ENCODE measurements at places on chromosomes 13 and 19.

DNA sequence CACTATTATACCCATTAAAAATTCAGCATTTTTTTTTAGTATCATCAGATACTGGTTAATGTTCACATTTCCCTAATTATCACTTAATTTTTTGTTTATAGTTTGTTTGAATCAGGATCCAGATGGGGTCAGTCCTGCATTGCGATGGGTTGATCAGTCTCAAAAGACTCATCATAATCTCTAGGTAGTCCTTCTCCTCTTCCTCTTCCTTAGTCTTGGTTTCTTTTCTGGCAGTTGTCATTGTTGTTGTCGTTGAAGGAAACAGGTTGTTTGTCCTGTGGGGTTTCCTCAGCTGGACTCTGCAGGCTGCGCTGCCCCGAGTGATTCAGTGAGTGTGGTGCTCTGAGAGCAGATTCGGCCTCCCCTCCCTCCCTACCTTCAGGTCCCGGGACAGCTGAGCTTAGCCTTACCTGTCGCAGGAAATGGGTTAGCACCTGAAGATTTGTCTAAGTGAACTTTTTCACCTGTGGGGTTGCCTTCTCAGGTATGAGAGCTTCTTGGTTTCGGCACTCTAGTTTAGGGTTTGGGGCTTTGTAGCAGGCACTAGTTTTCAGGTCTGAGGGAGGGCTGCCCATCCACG, 34.1 kb downstream of the NFIX start:
- no peak for DNase-seq

DNA sequence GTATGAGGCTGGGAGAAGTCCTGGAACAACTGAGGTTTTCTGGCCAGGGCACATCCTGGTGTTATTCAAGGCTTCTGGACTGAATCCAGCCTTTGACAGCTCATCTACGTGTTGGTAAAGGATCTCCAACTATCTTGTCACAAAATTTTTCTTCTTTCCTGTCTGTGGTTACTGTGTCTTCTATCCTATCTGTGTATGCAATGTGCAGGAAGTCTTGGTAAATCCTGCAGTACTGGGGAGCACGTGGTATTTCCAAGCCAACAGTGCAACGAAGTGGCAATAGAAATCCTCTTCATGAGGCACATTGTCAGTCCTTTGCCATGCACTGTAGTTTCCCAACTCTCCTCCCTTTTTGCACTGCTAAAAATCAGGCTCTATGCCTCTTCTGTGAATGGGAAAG, 86.7 kb downstream of the ZNF100 start:
- DNase-seq = no peak

DNA sequence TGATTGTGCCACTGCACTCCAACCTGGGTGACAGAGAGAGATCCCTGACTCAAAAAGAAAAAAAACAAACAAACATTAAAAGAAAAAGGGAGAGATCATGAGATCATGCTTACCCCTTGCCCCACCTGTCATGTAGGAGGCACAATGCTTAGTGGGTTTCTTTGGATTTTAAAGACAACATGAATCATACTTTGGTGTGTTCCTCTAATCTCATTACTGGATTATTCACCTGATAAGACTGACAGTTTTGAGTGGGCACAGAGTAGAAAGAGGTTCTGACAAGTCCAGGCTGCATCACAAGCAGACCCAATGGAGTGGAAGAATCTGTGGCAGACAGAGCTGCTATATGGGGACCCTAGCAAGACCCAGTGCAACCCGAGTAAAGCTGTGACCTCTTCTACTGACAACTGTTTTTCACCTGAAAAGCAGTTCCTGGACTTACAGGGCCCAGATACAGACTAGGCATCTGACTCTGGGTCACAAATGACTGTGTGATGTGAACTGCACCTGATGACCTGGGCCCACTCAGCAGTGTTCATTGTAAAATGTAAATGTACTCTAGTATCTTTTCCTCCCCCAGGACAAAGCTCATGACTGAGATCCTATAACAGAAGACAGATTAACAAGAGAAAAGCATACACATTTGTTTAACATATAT, 28.9 kb upstream of the USP12 start:
- DNase-seq = no peak

DNA sequence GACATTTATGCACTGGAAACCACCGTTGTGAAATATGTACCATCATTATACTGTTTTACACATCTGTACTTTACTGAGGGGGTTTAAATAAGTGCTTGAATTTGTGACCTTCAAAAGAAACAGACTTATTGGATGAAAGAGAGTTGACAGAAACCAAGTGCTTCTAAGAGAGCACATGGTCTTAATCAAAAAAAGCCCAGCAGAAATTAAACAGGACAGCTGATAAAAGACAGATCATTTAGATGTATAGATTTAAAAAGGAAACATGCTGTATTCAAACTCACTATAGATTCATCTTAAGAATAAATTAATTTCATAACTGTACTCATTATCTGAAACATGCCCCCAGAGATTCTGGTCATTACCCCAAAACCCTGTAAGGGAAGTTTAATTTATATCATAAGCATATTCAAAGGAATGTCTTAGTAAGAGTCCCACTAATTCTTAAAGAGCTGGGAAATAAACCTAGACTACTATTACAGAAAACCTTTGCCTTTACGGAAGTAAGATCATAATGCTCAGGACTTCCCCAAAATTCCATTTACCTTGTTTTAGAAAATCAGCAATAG, 421.8 kb downstream of the DCT start:
- no peak for DNase-seq

- DNase-seq = no peak
Measured at GRCh38 chr19:34180273-34180672, 8.0 kb downstream of the LSM14A start.

- no peak for DNase-seq
Measured at GRCh38 chr13:27044837-27045570, 126.6 kb downstream of the USP12 start.

DNA sequence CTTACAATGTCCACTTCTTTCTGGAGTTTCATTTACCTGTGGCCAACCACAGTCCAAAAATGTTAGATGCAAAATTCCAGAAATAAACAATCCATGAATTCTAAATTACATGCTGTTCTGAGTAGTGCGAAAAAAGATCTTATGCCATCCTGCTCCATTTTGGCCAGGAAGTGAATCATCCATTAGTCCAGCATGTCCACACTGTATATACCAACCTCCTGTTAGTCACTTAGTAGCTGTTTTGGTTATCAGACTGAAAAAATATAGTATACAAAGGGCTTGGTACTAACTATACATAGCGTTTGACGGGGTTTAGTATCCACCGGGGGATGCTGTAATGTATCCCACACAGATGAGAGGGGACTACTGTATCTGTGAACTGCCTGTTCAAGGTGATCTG, 618.0 kb upstream of the ARGLU1 start:
- no peak for DNase-seq

DNA sequence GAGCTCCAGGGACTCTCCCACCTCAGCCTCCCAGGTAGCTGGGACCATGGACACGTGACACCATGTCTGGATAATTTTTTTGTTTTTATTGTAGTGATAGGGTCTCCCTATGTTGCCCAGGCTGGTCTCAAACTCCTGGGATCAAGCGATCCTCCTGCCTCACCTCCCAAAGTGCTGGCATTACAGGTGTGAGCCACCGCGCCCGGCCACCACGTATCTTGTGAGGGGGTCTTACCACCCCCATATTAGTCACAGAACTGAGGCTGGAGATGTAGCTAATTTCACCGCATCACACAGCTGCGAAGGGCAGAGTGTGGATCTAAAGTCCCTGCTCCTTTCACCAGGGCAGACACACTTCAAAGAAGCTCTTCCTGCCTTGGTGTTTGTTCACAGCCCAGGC, 211.8 kb upstream of the SOX1 start:
- no peak for DNase-seq

DNA sequence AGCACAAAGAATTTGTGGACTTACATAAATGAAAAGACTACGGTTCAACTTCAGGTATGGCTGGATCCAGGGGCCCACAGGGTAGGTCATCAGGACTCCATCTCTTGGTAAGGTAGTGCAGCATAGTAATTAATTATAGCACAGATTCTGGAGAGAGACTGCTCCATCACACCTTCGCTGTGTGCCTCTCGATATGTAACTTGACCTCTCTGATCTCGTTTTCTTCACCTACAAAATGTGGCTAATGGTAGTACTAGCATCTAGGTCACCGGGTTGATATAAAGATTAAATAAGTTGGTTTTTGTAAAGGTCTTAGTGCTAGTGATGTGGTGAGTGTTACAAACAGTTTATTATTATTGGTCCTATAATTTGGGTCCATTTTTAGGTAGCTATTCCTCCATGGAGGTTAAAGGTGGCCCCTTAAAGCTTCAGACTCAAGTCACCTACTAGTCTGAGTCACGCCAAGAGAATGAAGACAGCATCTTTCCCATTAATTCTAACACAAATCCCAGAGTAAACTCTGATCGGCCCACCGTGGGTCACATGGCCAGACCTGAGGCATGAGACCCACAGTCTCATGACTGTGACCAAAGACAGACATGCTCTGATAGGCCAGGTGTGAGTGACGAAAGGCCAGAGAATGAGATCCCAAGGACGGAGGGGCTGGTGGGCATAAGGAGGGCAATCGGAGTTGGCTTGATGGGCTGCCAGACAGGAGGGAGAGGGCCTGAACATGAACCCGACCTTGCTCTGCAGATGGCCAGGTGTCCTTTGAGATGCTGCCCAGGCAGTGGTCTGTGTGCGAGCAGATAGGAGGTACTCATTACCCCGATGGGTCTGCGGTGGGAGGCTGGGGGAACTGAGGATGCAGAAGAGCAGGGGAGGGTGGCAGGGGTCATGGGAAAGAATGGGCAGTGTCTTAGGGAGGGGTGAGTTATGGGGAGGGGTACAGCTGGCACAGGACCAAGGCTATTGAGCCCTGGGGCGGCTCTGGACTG, 18.3 kb upstream of the PSMD8 start:
- DNase-seq = no peak

- peak; percentile 89 for DNase-seq
Measured at GRCh38 chr19:57947419-57948134, at the start of gene ZNF256. ZNF256 (minus strand) TSS chr19:57947706; CDS start chr19:57947474, 232 bp downstream.

DNA sequence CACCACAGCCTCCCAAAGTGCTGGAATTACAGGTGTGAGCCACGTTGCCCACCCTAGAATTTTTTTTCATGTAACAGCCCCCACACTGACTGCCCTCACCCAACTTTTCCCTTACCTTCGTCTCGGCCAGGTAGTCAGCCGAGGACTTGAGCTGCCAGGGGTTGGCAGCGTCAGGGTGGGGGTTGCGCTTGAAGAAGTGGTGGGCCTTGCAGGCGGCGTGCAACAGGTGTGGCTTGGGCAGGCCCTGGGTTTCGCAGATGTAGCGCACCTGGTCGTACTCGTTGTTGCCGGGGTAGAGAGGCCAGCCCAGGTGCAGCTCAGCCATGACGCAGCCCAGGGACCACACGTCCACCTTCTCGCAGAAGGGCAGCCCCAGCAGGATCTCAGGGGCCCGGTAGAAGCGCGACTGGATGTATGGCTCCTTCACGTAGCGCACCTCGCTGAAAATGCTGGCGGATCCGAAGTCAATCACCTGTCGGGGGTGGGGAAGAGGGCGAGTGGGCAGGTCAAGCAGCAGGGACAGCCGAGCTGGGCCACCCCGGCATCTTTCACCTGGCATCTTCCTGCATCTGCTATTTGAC, 6.2 kb downstream of the HIPK4 start:
- no peak for DNase-seq

GRCh38 chr19:51430221-51430620, 12.8 kb upstream of the SIGLEC10 start:
- DNase-seq = no peak

DNA sequence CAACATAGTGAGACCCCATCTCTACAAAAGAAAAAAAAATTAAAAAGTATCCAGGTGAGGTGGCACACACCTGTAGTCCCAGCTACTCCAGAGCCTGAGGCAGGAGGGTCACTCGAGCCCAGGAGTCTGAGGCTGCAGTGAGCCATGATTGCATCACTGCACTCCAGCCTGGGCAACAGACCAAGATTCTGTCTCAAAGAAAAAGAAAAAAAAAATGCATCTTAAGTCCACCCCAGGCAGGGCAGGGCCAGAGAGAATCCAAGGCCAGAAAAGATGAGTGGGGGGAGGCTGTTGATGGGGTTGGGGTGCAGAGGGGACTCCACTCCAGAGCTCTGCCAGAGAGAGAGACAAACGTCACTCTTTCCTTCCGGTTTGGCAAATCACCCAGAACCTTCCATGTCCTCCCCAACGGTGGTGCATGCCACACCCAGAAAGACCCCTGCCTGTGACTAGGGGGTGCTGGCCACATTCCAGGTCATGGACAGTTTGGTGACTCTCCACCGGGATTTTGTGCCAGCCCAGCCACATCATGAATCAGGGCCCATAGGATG, 431 bp downstream of the FUT3 start:
- DNase-seq = peak; percentile 32

DNA sequence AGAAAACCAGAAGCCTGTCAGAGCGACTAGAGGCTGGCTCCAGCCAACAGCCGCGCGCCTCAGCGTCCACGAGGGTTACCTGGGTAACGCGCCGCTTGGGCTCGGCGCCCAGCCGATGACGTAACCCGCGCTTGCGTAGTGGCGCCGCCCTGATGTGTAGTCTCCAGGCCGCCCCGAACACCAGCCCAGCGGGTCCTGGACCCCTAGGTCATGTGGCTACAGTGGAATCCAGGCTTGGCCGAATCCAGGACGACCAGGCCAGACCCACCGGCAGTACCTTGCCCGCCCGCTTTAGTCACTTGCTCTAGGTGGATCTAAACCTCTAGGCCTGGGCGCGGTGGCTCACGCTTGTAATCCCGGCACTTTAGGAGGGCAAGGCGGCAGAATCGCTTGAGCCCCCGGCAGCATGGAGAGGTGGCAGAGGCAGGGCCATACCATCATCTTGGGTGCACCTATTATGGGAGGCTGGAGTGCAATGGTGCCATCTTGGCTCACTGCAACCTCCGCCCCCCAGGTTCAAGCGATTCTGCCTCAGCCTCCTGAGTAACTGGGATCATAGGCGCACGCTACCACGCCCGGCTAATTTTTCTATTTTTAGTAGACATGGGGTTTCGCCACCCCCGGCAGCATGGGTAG, 7.2 kb upstream of the ZNF606 start:
- DNase-seq = no peak

- DNase-seq = no peak
Measured at GRCh38 chr13:28384789-28385188, 110.1 kb downstream of the FLT1 start.

DNA sequence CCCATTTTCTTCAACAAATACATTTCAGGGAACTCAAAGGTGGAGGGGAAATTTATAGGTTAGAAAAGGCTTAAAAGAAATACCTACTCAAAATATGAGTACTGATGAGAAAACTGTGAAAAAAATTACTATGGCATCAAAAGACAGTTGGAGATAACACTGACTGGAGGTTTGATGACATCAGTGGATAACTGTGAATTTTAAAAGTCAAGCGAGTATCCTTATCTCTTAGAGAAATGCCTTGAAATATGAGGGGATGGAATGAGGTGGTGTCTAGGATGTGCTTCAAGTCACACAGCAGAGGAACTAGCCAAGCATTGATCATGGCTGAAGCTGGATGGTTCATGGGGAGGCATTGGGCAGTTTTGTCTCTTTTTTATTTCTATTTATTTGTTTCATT, 27.2 kb upstream of the SLC15A1 start:
- no peak for DNase-seq

GRCh38 chr13:33512880-33513554, 227.5 kb upstream of the STARD13 start:
- peak; percentile 53 for DNase-seq

- DNase-seq = no peak
Measured at GRCh38 chr19:23804676-23805075, 46.0 kb upstream of the ZNF681 start.
